Muscle of back (tissue), 13 donors: ENCODE measurements at places on chromosomes 16 and 17.

DNA sequence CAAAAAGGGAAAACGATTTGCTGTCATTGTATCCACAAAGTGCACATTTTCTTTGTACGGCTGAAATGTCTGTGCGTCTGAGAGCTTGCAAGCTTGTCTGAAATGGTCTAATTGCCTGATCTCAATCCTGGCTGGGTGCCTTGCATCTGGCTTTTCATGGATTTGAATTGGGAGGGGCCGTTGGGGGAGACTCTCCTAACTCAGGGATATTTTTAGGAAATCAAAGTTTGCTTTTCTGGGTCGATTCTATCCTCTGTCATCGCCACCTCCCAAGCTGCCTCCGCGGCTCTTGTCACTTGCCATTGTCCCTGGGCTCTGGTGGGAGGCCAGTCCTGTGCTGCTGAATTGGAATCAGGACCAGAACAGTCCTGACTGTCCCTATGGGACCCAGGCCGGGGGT, 33.3 kb upstream of the MGAT5B start:
- DNase-seq = peak; percentile 49

GRCh38 chr17:80586846-80587228, 42.2 kb downstream of the RPTOR start:
- DNase-seq = no peak

DNA sequence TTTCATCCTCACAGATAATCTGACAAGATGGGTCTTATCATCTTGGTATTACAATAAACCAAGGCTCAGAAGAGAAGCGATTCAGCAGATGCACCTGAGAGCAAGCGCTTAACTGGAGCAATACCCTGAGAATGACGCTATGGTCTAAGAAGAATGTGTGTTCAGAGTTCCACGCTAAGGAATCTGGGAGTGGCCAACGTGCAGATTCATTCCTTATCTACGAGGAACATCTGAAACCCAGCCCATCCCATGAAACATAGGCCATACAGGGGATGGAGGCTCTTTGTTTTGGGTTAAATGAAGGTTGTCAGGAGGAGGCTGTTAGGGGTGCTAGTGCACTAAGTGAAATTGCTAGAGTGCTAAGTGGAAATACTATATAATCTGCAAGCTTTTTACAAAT, 28.5 kb upstream of the KDM8 start:
- DNase-seq = no peak

- DNase-seq = no peak
These were observed 63.2 kb downstream of the SHCBP1 start for GRCh38 chr16:46558018-46558417.

- DNase-seq = no peak
These were observed 180.1 kb downstream of the SPECC1 start for GRCh38 chr17:20189302-20189701.

DNA sequence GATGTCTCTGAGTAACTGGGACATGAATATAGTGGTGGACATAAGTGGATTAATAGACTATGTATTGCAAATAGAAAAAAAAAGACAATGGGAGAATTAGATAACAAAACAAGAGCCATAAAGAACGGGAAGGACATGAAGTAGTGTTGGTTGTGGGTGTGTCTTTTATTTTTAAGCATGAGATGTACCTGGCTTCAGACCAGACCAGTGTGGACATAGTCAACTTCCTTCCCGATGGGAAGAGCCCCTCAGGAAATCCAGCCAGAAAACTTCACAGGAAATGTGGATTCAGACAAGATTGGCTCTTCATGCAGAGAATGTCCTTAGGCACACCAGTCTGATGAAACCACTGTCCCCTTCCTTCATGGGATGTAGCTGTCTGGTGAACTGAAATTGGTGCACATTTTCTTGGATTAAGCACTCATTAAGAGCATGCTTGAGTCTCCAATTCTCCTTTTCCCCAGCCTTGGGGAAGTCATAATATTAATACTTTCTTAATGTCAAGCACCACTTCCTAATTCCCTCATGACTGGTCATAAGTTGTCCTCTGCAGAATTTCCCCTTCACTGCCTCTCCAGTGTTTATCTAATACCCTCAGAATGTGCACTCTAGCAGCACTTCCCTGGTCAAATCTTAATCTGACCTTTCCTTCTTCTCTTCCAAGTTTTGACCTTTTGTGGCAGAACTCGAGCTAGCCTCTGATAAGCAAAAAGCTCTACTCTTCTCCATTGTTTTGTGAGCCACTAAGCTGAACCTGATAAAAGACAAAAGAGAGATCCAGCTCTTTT, 350.6 kb upstream of the MAF start:
- DNase-seq = no peak

GRCh38 chr16:22206013-22206841, at the start of gene EEF2K:
Gene EEF2K, plus strand, starts transcription at chr16:22206278. Its CDS starts 19,452 bp downstream, at chr16:22225730.
- DNase-seq = peak; percentile 93

GRCh38 chr16:65285128-65286048, 163.5 kb upstream of the CDH11 start:
- DNase-seq = no peak

- DNase-seq = no peak
These were observed 718.5 kb downstream of the CDH11 start for GRCh38 chr16:64403352-64403751.

- no peak for DNase-seq
These were observed 89.5 kb downstream of the WSCD1 start for GRCh38 chr17:6159541-6160231.

DNA sequence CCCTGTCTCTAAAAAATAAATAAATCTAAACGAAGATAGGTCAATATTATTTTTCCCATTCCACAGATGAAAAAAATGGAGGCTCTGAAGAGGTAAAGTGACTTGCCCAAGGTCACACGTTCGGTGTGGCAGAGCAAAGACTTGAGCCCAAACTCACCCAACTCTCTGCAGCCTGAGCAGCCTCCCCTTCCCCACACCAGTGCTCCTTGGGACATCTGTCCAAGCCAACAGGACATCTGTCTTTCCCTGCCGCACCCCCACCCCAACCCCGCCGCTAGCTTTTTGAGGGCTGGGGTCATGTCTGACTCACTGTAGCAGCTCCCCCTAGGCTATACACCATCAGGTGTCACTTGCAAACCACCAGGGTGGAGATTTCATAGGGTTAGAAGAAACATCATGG, 5.2 kb upstream of the BEAN1 start:
- no peak for DNase-seq
